Activated T-helper 17 cell treated with anti-CD3 and anti-CD28 coated beads, Interleukin-2, amount 50 U/mL, for 72 hours (primary cell): ENCODE measurements at places on chromosomes 7 and 10.

DNA sequence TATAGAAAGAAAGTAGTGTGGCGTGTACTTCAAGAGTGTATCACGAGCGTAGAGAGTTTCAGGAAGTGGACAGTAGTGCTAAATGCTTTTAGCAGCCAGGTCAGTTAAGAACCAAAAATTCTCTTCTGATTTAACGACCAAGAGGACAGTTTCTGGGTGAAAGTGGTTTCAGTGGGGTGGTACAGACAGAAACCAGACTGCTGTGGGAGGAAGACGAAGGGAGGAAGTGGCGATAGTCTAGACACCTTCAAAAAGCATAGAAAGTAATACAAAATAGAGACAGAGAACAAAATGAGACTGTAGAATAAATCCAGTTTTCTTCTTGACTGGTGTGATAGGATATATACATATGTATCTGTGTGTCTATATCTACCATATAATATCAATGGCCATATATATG, 93.5 kb downstream of the MBL2 start:
- no peak for ATAC-seq
- H3K27ac ChIP-seq: no peak overlapping the region
- H3K36me3 ChIP-seq: no peaks in the 10 kb centered on the region
- no peaks in the 10 kb centered on the region for H3K4me1 ChIP-seq
- H3K27me3 ChIP-seq: no peaks in the 10 kb centered on the region

GRCh38 chr10:7205656-7206055, 205.2 kb downstream of the SFMBT2 start:
- H3K27me3 ChIP-seq: no peaks in the 10 kb centered on the region
- no peak overlapping the region for H3K27ac ChIP-seq

GRCh38 chr10:76205361-76205760, 773.9 kb downstream of the LRMDA start:
- no peaks in the 10 kb centered on the region for H3K4me1 ChIP-seq
- no peak overlapping the region for H3K4me3 ChIP-seq
- H3K36me3 ChIP-seq: no peaks in the 10 kb centered on the region
- H3K27ac ChIP-seq: no peak overlapping the region

DNA sequence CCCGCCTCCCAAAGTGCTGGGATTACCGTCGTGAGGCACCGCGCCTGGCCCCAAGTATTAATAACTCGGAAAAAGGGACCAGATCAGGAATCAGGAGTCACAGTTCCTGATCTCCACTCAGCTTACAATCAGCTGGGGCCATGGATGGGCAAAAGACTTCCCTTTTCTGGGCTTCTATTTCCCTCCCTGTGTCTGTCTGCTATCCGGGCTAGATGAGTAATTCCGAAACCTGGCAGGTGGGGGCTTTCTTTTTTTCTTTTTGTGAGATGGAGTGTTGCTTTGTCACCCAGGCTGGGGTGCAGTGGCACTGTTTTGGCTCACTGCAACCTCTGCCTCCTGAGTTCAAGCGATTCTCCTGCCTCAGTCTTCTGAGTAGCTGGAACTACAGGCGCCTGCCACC, 11.6 kb downstream of the RPS24 start:
- peak overlapping the region; percentile 80 for H3K27ac ChIP-seq
- H3K36me3 ChIP-seq: peaks cover 33% of the 10 kb centered on the region
- peak overlapping the region; percentile 36 for H3K4me3 ChIP-seq
- no peaks in the 10 kb centered on the region for H3K27me3 ChIP-seq
- peak; percentile 88 for ATAC-seq

DNA sequence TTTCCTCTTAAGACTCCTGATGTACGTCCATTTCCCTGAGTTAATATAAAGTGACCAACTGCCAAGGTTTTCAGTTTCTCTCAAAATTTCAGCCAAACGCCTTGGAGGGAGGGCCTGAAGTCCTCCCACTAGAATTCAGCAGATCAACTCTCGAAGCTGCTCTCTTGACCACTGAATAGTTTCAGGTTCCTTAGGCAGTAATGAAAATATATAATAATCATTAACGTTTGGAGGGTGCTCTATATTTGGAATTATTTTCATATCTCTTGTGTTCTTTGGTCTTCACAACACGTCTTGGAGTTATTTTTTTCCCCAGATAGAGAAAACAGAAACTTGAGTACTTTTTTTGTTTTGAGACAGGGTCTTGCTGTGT, 123.6 kb upstream of the SFMBT2 start:
- peaks cover 12% of the 10 kb centered on the region for H3K27me3 ChIP-seq
- no peak for ATAC-seq
- H3K4me1 ChIP-seq: peaks cover 7% of the 10 kb centered on the region
- H3K27ac ChIP-seq: no peak overlapping the region
- H3K4me3 ChIP-seq: no peak overlapping the region

DNA sequence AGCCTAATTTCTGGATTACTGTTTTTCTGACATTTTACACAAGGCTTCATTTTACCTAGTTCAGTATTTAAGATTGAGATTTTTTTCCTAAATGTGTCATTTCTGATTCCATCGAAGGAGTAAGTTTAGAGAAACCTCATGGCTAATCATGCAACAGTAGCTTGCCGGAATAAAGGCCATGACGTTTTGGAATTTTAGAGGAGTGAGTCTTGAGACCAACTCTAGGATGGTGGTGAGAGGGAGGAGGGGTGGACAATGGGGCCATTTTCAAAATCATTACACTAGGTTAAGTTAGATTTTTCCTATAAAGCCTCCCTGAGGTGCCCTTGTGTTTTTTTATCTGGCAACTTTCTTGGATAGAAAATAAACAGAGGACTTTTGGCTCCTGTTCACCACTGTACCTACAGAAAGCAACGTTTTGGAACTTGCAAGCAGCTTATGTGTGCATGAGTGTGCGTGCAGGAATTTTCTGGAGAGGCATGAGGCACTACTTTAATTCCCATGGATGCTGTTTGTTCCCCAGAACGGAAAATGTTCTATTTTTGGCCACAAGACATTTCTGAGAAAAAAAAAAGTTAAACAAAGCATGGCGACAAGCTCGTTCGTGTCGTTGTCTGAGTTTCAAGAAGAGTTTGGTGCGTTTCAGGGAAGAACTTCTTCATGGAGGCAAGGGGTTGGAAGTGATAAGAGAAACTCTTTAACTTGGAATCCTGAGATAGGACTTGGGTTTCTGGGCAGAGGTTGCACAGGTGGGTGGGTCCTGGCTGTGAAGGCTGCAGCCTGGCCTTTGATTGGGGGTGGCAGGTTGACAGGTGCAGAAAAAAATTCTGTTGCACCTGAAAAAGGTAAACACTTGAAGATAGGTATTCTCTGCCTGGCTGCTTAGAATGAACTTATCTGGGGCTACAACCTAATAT, 178.1 kb downstream of the PTEN start:
- H3K4me1 ChIP-seq: peaks cover 10% of the 10 kb centered on the region
- H3K27ac ChIP-seq: no peak overlapping the region
- ATAC-seq: no peak

DNA sequence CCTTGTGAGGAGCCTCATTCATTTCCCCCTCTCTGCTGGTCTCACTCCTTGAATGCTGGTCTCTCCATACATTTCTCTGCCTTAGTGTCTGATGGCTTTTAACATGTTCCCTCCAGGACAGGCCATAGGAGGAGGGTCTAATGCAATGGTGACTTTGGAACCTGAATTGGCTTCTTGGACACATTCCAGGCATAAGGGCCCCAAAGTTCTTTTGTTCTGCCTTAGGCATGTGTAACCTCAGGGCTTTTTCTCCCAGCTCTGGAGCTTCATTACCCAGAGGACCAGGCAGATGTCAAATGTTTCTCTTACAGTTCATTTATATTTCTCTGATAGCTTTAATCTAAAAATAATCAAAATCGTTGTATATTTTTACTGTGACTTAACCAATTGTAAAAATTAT, 162.6 kb downstream of the SDK1 start:
- H3K4me1 ChIP-seq: peaks cover 17% of the 10 kb centered on the region
- H3K27ac ChIP-seq: no peak overlapping the region
- peaks cover 2% of the 10 kb centered on the region for H3K27me3 ChIP-seq
- no peak for ATAC-seq

DNA sequence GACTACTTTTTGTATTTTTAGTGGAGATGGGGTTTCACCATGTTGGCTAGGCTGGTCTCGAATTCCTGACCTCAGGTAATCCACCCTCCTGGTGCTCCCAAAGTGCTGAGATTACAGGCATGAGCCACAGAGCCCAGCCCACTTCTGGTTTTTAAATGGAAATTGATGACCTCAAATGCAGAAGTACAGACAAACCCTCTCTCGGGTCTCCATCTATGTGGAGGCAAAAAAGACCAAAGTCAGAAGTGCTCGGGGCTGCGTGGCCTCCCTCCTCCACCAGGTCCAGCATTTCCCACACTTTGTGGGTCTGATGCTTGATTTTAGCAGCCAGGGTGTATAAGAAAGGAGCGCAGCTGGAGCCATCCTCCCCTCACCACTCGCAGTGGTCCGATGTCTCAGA, 187.3 kb upstream of the AUTS2 start:
- no peak for ATAC-seq
- H3K4me3 ChIP-seq: no peak overlapping the region
- no peaks in the 10 kb centered on the region for H3K4me1 ChIP-seq
- H3K27ac ChIP-seq: no peak overlapping the region
- H3K36me3 ChIP-seq: no peaks in the 10 kb centered on the region

DNA sequence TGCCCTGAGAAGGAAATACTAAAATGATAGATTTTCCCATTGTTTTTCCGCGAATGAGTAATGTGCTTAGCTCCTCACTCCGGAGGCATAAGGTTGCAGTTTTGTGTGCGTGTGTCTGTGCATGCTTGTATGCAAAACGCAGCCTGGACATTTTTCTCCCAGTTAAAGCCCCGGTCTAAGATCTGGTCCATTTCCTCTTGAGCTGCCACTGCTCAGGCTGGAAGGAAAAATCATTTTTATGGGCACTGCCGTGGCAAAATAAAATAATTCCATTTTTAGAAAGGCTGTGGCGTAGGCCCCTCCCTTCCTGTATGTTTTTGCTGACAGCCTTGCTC, 260.6 kb downstream of the WDR37 start:
- H3K4me1 ChIP-seq: no peaks in the 10 kb centered on the region
- H3K27me3 ChIP-seq: peaks cover 29% of the 10 kb centered on the region
